Purkinje cell (primary cell): ENCODE measurements at places on chromosomes 5 and 9. TPM values are rescaled to one million over a fixed set of nuclear protein-coding genes. Genes with fewer than 3 reads are reported as not detected.

Gene EGFLAM
- polyA plus RNA-seq = not detected in 2 replicates

Gene HAVCR1
- not detected in 2 replicates for polyA plus RNA-seq

Gene CCDC183
- polyA plus RNA-seq = not detected in 2 replicates

Gene SPATA31E1
- not detected in 2 replicates for polyA plus RNA-seq

Gene PCSK1
- 0.07 and 10.0 TPM in 2 replicates for polyA plus RNA-seq

Gene SV2C
- polyA plus RNA-seq = 50.4 and 53.8 TPM in 2 replicates

Gene LRRTM2
- 1.0 and 9.1 TPM in 2 replicates for polyA plus RNA-seq
